SIG-M5 (cell line): ENCODE measurements at places on chromosomes 7 and 10.

GRCh38 chr10:32315424-32315823 lies 31.5 kb downstream of the EPC1 start:
- DNase-seq: no peak

DNA sequence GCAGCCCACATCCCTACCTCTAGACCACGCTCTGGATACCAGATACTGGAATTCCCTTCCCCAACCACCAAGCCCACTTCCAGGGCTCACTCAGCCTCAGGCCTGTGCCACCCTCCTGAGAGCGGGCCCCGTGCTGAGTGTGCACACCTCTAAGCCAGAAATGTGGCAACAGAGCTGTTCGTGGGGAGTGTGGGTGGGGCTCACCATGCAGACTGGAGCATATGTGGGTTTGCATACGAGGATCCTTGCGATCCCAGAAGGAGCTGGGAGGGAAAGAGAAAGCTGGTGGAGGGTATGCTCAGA lies 13.0 kb upstream of the LIMK1 start:
- no peak for DNase-seq

- no peak for DNase-seq
These were observed 22.1 kb downstream of the HNRNPA2B1 start for GRCh38 chr7:26178272-26178960.

DNA sequence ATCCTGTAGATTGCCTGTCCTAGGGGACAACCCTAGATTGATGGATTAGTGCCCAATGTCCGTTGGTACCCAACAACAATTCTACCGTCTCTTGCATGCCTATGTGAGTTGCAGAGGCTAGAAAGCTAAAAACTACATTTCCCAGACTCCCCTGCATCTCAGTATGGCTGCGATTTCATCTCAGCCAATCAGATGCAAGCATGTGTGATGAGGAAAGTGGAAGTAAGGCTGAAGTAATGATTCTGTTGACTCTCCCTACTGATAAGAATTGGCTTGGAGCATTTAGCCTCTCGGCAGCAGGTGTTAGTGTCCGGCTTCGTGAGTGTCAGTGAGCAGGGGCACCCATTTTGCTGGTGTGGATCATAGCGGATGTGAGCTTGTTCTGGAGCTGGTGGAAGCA lies 171.9 kb downstream of the FGFR2 start:
- DNase-seq: no peak

GRCh38 chr10:33804584-33804983 lies 470.1 kb upstream of the NRP1 start:
- DNase-seq: no peak

GRCh38 chr7:76047305-76047810 lies 442 bp downstream of the STYXL1 start:
- no peak for DNase-seq

DNA sequence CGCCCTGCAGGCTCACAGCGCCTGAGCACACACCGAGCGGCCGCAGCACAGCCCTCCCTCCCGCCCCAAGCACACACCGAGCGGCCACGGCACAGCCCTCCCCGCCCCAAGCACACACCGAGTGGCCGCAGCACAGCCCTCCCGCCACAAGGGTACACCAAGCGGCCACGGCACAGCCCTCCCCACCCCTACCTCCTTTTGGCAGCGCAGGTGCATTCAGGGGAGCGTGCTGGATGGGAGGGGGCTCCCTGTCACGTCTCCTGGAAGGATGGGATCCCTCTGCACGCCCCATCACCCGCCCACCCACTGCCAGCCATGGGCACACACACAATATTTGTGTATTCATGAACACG lies 482.6 kb downstream of the DNAJB6 start:
- no peak for DNase-seq

- no peak for DNase-seq
These were observed 1012.4 kb upstream of the C7orf33 start for GRCh38 chr7:147578196-147578595.

DNA sequence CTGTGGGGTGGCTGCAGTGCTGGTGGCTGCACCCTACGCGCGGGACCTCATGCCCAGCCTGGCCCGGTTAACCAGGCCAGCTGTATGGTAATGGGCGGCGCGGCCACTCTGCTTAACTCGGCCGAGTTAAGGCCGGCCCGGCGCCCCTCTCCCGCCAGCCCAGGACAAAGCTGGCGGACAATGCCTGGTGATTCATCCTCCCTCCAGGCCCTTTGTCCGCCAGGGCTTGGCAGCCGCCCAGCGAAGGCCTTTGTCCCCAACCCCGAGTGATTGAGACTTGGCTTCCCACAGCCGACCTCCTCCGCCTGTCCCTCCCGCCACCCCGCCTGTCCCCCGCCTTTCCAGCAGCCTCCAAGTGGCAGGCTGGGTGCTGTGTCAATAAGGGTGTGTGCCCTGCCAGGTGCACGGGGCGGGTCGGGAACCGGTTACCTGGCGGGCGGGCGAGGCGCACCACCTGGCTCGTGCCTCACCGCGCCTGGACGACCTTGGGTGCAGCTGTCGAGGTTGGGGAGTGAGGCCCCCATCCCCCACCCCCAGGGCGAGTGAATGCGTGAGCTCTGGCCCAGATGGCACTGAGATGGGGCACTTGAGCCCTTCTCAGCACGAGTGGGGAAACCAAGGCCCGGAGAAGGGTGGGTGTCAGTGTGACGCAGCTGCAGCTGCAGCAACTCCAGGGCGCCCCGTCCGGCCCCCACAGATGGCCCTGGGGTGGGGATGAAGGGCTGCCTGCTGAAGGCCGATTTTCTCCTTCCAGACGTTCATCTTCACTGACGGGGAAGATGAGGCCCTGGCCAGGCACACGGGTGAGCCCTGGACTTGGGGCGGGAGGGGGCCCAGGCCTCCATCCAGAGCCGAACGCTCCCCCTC lies 4.6 kb downstream of the LFNG start:
- DNase-seq: no peak

GRCh38 chr10:107444443-107444842 lies 279.9 kb upstream of the SORCS1 start:
- no peak for DNase-seq

- DNase-seq: no peak
These were observed 25.0 kb upstream of the LOXL4 start for GRCh38 chr10:98292971-98293370.
